ENCODE measurements at places on chromosomes 1 and 21.

- no peak for DNase-seq
These were observed 75.4 kb downstream of the CACHD1 start for GRCh38 chr1:64545118-64545843.

DNA sequence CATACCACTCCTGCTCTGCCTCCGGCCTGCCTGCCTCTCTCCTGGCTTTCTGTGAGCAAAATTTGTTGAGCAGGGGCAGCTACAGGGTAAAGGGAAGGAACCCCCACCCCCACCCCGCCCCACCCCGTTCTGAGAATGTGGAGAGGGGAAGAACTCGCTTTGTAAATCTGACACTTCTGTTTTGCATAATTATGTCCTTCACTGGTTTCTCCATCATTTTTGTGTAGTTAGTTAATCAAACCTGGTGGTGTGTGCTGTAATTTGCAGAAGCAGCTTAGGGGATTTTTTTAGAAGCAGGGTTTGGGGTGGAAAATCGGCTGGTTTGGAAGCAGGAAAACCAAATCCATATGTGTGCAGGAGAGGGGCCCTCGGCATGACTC is 58.1 kb upstream of the TMEM51 start:
- DNase-seq, result no peak

- DNase-seq, result no peak
These were observed 2.7 kb upstream of the PHTF1 start for GRCh38 chr1:113761937-113762336.

DNA sequence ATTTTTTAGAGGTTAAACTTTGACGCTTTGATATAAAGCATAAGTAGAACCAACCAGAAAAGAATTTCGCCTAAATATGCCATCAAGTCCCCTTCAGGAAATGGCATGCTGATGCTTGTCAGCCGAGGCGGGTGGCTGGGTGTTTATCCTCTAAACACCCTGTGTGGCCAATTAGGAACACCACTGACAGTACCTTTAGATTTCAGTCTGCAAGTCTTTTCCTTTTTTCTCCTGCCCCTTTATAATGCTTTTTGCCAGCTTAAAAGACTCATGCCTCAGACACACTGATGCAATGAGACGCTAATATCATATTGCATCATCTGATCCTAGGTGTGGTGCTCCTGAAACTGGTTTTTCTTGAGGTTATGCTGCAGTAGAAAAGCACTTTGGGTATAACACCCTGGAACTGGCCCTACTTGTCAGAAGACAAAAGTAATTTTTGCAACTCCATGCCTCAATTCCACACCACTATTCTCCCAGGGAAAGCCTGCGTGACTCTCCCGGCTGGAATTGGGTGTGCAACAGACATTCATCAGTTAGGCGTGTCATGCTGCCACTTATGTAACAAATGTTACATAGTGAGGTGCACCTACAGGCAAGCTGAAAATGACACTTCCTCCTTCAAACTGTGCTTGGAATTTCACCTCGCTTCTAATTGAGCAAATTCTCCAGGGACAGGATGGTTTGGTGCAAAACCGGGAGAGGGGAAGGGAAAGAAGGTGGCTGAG is 2.0 kb upstream of the RCC2 start:
- no peak for DNase-seq

DNA sequence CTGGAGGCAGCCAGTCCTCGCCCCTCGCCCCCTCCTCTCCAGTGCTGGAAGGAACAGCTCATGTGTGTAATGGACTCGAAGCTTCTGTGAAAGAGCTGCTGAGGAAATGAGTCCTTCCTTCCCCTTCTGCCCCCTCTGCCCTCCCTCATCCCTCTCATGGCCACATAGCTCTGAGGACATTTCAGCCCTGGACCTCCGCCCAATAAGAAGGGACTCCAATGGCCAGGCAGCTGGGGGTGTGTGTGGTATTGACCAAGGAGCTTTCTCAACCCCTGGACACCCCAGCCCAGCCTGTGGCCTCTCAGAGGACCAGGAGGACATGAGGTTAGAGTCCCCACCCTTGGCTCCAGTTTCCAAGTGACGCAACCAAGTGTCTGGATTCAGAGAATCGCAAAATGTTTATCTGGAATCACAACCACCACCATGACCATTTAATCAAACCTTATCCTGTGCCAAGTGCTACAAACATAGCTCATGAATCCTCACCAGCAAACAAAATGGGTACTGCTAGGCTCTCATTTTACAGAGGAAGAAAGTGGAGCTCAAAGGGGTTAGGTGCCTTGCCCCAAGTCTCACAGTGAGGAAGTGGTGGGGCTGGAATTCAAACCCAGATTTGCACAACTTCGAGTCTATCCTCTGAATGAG is 47.8 kb upstream of the ECE1 start:
- DNase-seq, result peak; percentile 79

DNA sequence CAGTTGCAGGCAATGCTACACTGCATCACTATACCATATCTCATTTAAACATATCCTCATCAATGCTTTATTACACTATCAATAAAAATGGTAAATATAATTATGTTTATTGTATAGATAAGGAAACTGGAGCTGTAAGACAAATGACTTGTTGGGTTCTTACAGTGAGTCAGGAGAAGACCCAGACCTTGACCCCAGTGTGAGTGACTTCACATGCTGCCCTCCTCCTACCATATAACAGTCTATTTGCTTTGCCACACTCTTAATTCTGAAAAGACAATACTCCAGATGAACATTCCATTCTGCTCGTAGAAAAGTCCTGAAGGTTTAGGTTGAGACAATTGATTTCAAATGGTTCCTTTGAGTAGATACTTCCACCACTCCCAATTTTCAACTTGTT is 550.5 kb downstream of the PLPP3 start:
- no peak for DNase-seq

DNA sequence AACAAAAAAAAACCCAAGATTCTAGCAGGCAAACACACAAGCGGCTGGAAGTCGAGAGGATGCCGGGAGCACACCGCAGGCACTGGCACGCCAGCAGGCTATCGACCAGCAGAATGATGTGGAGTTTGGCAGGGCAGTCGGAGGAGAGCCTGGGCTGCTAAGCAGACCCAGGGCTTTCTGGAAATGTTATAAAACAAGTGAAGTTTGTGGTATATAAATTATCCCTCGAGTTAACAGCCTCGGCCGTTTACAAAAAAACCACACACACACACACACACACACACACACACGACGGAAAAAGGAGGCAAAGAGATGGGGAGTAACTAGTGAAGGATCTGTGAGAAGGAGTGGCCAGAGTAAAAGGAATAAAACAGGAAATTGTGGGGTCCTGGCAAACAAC is 87.2 kb upstream of the IVNS1ABP start:
- peak; percentile 82 for DNase-seq

DNA sequence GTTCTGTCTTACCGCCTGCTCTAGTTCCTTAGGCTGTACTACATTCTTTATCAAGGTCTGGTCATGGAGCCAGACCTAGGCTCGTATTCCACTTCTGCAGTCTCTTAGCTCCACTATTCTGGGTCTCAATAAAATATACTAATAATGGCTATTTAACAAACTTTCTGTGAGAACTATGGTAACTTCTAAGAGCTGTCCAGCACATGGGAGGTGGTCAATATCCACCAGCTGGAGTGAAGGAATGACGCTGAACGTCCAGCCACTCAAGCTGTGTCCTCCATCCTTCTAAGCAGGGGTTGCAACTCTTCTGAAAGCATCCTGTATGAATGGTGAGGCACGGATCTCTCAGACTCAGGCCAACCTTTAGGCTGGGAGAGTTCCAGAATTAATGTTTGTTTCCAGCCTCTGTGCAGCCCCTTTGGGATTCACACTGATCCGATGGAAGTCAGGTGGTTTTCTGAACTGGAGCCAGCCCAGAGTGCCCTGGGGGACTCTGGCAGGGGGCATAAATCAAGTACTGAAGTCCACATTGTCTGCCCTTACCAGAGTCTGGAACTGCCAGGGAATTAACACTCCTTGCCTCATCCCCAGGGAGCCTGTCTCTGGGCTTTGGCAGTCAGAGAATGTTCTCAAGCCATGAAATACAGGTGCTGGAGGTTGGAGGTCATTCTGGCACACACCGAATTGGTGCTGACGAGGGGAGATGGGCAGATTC is 57.4 kb downstream of the BRINP2 start:
- no peak for DNase-seq

DNA sequence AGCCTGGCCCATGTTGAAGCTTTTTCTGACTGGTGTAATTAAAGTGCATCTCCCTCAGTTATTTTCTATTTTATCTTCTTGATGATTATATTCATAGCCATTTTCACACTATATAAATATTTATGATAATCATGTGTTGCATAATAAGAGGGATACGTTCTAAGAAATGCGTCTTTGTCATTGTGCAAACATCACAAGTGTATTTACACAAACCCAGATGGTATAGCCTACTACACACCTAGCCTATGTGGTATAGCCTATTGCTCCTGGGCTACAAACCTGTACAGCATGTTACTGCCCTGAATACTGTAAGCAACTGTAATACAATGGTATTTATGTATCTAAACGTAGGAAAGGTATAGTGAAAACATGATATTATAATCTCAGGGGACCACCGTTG is 88.1 kb downstream of the BACH1 start:
- DNase-seq, result no peak

- no peak for DNase-seq
These were observed 214.4 kb downstream of the NRIP1 start for GRCh38 chr21:14850394-14850793.

- no peak for DNase-seq
These were observed 38.2 kb downstream of the ARID1A start for GRCh38 chr1:26733982-26734381.

DNA sequence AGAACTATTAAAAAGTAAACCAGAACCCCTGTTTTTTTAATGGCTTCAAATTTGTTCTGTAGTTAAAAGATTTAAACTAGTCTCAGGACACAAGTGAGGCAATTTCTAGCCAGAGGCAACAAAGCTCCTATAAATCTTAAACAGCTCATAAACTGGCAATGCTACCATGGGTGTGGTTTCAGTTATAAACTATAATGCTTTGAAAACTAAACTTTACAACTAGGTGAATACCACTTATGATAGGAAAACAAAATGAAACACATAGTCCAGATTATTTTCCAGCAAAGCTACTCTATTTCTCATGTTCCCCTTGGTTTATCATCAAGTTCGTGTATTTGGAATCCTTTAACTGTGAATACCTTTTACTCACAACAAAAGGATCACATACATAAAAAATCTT is 282.5 kb downstream of the VAV3 start:
- no peak for DNase-seq

- DNase-seq, result no peak
These were observed 33.1 kb downstream of the ZMYND12 start for GRCh38 chr1:42422737-42423136.

DNA sequence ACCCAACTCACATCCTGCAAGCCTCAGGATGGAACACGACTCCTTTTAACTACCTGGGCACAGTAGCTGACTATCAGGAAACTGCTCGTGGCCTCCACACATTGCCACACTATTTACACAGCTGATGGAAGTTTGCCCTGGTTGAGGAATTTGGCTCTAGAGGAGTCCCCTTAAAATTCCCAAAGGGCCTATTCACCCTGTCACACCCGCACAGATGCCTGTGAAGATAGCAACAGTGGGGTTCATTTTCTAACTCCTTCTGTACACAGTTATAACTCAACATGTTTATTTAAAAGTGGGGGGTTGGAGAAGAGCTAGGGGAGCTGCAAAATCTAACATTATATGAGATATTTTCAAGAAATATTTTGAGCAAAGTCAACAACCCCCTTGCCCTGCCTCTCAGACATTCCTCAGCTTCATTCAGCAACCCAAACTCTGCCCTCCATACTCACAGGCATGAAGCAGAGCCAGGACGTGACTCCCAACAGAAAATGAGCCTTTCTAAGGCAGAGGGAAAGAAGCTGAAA is 35.8 kb upstream of the CCN1 start:
- DNase-seq, result peak; percentile 41

Measured in right hindlimb (tissue), 1 donor.